ENCODE measurements at places on chromosomes 4 and X.

GRCh38 chrX:2388669-2389068 is 112.1 kb downstream of the DHRSX start:
- DNase-seq, result no peak

GRCh38 chr4:35025152-35025834 is 1219.0 kb downstream of the ARAP2 start:
- no peak for DNase-seq

- DNase-seq, result peak; percentile 25
These were observed 76.0 kb downstream of the SPIN4 start for GRCh38 chrX:63275127-63275526.

- no peak for DNase-seq
These were observed 25.5 kb downstream of the ABLIM2 start for GRCh38 chr4:8132947-8133705.

DNA sequence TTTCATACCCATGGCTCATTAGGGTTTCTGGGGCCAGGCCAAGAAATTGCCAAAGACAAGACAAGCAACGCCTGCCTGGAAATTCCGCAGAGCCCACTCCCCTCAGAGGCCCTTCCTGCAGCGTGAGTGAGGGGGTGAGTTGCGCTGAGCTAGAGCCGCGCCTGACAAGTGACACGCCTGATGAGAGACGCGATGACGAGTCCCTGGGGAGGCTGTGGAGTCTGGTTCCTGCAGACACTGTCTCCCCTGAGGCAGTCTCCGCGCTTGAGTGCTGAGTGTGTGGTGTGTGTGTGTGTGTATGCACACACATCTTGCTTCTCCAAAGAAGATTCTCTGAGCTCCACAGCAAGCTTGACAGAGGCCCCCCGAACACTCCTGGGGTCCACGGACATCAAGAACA is 269.8 kb downstream of the BCOR start:
- no peak for DNase-seq

Measured in mammary epithelial cell (primary cell).